Left colon (tissue), 2 donors: ENCODE measurements at places on chromosomes 5 and 9. TPM values are rescaled to one million over a fixed set of nuclear protein-coding genes. Genes with fewer than 3 reads are reported as not detected.
A peak's percentile ranks its signal among the peaks of the same experiment; 100 is the strongest.

DNA sequence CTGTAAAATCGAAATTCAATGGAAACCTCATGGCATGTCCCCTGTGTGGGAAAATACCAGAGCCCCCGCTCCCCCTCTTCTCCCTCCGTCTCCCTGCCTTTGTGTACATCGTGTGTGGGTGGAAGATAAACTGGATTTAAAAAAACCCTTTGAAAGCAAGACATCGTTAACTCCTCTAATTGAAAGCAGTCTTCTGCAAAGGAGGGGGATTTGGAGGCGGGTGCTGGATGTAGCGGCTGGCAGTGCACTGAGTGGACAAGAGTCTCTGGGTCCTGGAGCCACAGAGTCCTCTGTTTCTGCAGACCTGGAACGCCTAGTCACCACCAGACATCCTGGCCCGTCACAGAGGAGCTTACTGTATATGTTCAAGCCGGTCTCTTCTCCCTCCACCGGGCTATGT is 169.4 kb downstream of the PAPPA start:
- no peak for DNase-seq

- no peak for DNase-seq
These were observed 539.8 kb upstream of the ZNF608 start for GRCh38 chr5:125286271-125286670.

- DNase-seq: no peak
These were observed 14.1 kb downstream of the SLC25A25 start for GRCh38 chr9:128082151-128082550.

- DNase-seq: no peak
These were observed 414.1 kb downstream of the MLLT3 start for GRCh38 chr9:20208226-20208625.

DNA sequence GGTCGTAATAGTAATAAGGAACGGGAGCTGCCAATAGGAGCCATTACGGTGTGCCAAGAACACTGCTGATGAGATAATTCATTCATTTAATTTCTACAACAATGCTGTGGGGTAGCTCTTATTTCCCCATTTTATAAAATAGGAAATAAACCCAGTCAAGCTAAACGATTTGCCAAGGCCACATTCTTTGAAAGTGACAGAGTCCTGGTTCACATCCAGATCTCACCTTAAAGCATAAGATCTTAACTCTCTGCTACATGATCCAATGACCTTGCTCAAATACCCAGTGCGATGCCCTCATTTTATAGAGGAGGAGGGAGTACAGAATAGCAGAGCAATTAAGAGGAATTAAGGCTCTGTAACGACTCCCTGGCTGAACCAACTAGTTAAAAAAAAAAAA is 5.0 kb downstream of the PDE6A start:
- DNase-seq: no peak

GRCh38 chr9:137429974-137430722 is 7.0 kb downstream of the NOXA1 start:
- DNase-seq: peak; percentile 77

DNA sequence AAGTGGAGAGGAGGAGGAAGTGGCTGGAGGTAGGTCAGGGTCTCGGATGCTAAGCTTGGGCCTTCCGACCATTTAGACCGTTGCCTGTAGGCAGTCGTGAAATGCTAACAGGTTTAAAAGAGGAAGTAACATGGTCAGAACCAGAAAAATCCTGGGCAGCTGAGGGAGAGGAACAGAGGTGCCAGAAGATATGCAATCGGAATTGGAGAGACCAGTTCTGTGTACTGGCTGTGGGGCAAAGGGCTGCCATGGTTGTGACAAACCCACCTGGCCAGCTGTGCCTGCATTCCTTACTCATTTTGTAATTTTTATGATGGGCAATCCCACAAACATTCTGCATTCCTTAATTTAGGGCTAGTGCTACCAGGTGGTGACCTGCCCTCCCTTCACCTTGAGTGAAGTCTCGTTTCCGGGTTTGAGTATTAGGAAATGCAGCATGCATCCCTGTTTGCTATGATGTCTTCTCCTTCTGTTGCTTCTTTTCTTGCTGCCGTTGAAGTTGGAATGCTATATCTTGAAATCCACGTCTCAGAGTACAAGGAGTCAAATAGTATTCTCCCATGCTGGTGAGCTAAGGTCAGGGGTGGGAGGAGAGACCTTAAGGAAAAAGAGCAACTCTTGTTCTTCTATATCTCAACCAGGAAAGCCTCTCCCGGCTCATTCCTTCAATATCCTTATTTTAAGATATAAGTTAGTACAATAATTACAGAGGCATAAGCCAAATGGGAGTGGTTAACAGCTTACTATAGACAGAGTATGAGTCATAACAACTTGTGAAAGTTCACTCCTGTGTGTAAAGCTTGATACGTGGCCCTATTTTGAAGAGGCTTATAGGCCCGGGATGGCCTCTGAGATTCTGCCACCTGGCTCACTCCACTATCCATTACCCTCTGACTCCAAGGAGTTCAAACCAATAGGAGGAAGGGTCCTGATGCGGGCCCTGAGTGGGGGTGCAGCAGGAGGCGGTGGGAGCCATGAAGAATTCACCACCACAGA is 37.0 kb downstream of the B4GALT1 start:
- peak; percentile 35 for DNase-seq

- no peak for DNase-seq
These were observed 72.5 kb downstream of the TRIM36 start for GRCh38 chr5:115097236-115097635.

- no peak for DNase-seq
These were observed 25.7 kb upstream of the FREM1 start for GRCh38 chr9:14935964-14936363.

- DNase-seq: peak; percentile 41
These were observed 31.8 kb upstream of the ORM1 start for GRCh38 chr9:114291064-114291474.

DNA sequence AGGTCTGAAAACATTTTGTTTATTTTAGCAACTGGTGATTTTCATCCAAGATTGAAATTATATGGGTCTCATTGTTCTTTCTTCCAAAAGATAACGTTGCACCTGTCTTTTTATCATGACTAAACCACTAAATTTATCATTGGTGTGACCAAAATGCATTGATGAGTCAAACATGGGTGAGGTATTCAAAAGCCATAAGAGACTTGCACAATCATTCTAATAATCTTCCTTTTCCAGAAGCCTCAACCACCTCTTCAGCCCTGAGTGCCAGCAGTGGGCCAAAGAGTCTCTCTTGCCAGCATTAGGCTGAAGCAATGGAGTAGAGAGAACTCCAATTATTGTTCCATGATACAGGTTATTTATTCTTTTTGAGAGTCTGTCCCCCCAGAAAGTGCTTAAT is 198.9 kb downstream of the LURAP1L start:
- DNase-seq: no peak

DNA sequence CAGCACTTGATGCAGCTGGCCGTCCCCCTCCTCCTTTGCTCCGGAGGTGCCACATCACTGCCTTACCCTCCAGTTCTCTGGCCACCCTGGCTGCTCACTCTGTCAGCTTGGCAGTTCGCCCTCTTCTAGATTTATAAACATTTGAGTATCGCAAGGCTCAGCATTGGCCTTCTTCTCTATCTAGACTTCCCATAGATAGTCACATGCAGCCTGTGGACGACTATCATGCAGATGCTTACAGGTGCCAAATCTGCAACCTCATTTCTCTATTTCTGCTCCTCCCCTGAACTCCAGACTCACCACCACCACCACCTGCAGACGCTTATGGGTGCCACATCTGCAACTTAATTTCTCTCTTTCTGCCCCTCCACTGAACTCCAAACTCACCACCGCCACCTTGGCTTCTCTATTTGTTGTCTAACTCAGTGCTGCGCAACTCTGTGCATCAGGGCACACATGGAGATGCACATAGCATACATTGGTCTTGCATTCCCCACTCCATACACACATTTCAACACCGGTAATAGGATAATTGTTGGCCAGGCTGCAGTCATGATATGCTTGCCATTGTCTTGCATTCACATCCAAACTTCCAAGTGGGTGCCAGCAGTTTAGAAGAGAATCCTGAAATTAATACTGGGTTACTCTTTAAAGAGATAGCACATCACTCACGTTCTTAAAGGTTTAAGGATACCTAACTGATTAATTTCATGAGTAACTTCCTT is 1.9 kb upstream of the DAP start:
- DNase-seq: no peak

GRCh38 chr5:1437226-1437829 is 7.9 kb downstream of the SLC6A3 start:
- peak; percentile 43 for DNase-seq

- no peak for DNase-seq
These were observed 133.9 kb downstream of the ESM1 start for GRCh38 chr5:54851449-54851848.

- DNase-seq: peak; percentile 75
These were observed 8.8 kb upstream of the DUSP1 start for GRCh38 chr5:172779691-172780341.

Gene TAF11L5
- not detected for total RNA-seq

Gene CDC25C
- total RNA-seq: 1.3 TPM

Gene SFXN1
- 113 TPM for total RNA-seq

Gene KCNIP1
- not detected for total RNA-seq

Gene ZDHHC11B
- total RNA-seq: 1.5 TPM

Gene PCDHA7
- total RNA-seq: 0.17 TPM

Gene MEIKIN
- not detected for total RNA-seq
